Spleen (tissue), 13 donors: ENCODE measurements at places on chromosomes 1 and 21.
A peak's percentile ranks its signal among the peaks of the same experiment; 100 is the strongest.

- no peak for DNase-seq
- H3K4me1 ChIP-seq, result peaks cover 10% of the 10 kb centered on the region
- H3K27ac ChIP-seq, result no peak overlapping the region
- H3K36me3 ChIP-seq, result no peaks in the 10 kb centered on the region
Measured at GRCh38 chr1:2977886-2978611, 43.2 kb upstream of the ACTRT2 start.

DNA sequence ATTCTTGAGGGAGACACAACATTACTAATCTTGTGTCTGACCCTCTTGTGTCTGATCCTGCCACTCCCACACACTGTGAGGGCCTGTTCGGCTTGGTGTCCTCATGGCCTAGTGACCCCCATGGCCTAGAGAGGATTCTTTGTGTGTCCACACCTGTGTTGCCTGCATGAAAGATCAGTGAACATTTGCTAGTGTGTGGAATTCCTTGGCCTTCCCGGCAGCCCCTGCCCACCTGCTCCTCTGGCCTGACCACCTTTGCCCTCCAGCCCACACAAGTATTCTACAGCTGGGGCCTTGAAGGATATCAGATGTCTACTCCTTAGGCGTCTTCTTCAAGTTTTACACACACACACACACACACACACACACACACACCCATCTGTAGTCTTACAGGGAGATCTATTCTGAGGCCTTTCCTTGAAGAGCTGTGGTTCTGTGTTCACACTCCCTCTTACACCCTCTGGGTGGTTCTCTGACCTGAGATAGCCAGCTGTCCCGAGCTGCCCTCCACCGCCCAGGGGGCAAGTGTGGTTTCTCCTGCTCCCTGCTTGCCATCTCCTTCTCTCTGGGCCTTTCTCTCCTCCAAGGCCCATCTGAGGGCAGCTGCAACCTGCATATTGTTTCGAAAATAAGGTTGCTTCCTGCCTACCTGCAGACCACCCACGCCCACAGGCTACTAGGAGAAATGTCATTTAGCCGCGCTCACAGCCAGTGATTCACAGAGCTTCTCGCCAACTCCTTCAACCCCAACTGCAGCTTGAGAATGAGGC, 45.4 kb downstream of the CD247 start:
- H3K4me3 ChIP-seq, result no peak overlapping the region
- DNase-seq, result no peak
- H3K27me3 ChIP-seq, result no peaks in the 10 kb centered on the region
- H3K4me1 ChIP-seq, result no peaks in the 10 kb centered on the region

GRCh38 chr1:5874416-5875110, 117.7 kb downstream of the NPHP4 start:
- no peak overlapping the region for H3K4me3 ChIP-seq
- DNase-seq, result no peak
- H3K4me1 ChIP-seq, result no peaks in the 10 kb centered on the region
- no peaks in the 10 kb centered on the region for H3K36me3 ChIP-seq
- H3K27me3 ChIP-seq, result no peaks in the 10 kb centered on the region
- no peak overlapping the region for H3K27ac ChIP-seq

- no peaks in the 10 kb centered on the region for H3K36me3 ChIP-seq
- DNase-seq, result no peak
- H3K27ac ChIP-seq, result peak overlapping the region; percentile 89
- peak overlapping the region; percentile 97 for H3K4me3 ChIP-seq
- no peaks in the 10 kb centered on the region for H3K27me3 ChIP-seq
Measured at GRCh38 chr1:42335809-42336518, 929 bp upstream of the FOXJ3 start.

DNA sequence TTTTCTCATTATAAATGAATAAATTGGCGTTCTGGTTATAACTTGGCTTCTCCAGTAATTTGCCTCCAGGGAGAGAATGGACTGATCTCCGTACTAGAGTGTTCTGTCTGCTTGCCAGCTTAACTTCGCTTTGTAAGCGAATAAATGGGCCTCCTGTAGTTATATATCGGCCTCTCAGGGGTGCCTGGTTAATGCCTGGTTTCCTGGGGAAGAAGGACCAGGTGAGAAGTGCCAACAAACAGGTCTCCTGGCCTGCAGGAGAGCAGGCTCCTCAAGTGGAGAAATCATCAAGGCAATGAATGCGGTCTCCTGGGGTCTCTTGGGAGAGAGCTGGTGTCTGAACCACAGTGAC, 107.4 kb upstream of the SERBP1 start:
- H3K27ac ChIP-seq, result no peak overlapping the region
- H3K27me3 ChIP-seq, result no peaks in the 10 kb centered on the region
- H3K36me3 ChIP-seq, result no peaks in the 10 kb centered on the region
- no peak overlapping the region for H3K4me3 ChIP-seq
- DNase-seq, result no peak
- H3K4me1 ChIP-seq, result peaks cover 10% of the 10 kb centered on the region

- H3K4me3 ChIP-seq, result no peak overlapping the region
- H3K27ac ChIP-seq, result no peak overlapping the region
- no peaks in the 10 kb centered on the region for H3K4me1 ChIP-seq
- H3K36me3 ChIP-seq, result no peaks in the 10 kb centered on the region
Measured at GRCh38 chr1:95197616-95198252, 36.3 kb upstream of the RWDD3 start.

GRCh38 chr1:212667223-212668139, 32.2 kb downstream of the BATF3 start:
- no peaks in the 10 kb centered on the region for H3K36me3 ChIP-seq
- no peaks in the 10 kb centered on the region for H3K27me3 ChIP-seq
- DNase-seq, result no peak
- H3K4me1 ChIP-seq, result peaks cover 70% of the 10 kb centered on the region

- peaks cover 29% of the 10 kb centered on the region for H3K27me3 ChIP-seq
- DNase-seq, result no peak
- H3K4me1 ChIP-seq, result peaks cover 19% of the 10 kb centered on the region
Measured at GRCh38 chr1:114149211-114149610, 4.5 kb downstream of the SYT6 start.

DNA sequence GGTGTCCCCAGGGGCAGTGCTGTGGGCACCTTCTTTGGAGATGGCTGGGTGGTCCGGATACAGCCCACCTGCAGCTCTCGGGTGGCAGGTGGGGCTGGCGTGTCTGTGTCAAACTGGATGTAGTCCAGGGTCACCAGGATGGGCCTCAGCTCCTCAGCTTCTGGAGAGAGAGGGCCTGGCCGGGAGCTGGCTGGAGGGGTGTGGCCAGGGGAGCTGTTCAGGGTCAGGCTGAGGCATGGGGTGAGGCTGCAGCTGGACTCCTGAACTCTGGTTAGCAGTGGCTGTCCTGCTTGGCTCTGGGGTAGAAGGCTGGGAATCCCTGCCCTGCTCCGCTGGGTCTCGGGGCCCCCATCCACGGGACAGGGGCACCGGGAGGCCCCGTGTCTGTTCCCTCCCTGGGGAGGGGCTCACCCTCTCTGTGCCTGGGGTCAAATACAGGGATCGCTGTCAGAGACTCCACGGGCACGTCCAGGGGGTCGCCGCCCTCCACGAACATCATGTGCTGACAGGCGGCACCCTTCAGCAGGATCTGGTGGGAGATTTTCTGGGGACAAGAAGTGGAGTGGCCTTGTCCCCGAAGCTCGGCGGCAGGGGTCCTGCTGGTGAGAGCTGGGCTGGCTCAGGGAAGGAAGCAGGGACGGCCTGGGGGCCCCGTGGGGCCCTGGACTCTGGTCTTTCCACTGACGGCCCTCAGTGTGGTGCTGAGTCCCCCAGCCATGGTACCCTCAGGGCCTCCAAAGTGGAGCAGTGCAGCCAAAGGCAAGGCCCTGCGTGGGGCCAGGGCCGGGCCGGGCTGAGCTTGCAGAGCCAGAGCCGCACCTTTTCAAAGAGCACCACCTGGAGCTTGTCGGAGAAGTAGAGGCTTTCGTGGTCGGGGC, 4.1 kb upstream of the TMEM52 start:
- no peaks in the 10 kb centered on the region for H3K36me3 ChIP-seq
- no peaks in the 10 kb centered on the region for H3K27me3 ChIP-seq
- no peak overlapping the region for H3K27ac ChIP-seq
- H3K4me3 ChIP-seq, result no peak overlapping the region
- peak; percentile 78 for DNase-seq
- peaks cover 21% of the 10 kb centered on the region for H3K4me1 ChIP-seq

DNA sequence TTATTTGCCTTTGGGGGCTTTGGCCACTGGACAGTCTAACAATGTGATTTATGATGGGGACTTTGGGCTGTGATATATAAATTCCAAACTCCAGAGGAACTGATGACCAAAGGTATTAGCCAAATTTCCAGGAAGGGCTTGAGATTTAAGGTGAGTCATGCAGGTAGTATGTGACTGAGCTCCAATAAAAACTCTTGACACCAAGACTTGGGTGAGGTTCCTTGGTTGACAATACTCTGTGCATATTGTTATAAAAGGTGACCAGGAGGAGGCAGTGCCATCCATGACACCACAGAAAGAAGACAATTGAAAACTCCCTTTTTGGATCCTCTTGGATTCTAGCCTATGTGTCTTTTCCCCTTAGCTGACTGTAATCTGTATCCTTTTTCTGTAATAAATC, 392.7 kb upstream of the LRRC7 start:
- H3K4me3 ChIP-seq, result no peak overlapping the region
- H3K27me3 ChIP-seq, result no peaks in the 10 kb centered on the region
- H3K4me1 ChIP-seq, result no peaks in the 10 kb centered on the region
- no peak for DNase-seq

- H3K4me1 ChIP-seq, result no peaks in the 10 kb centered on the region
- H3K27me3 ChIP-seq, result peaks cover 37% of the 10 kb centered on the region
- DNase-seq, result no peak
- H3K4me3 ChIP-seq, result no peak overlapping the region
- no peaks in the 10 kb centered on the region for H3K36me3 ChIP-seq
- H3K27ac ChIP-seq, result no peak overlapping the region
Measured at GRCh38 chr1:112737573-112737972, 22.4 kb upstream of the PPM1J start.

DNA sequence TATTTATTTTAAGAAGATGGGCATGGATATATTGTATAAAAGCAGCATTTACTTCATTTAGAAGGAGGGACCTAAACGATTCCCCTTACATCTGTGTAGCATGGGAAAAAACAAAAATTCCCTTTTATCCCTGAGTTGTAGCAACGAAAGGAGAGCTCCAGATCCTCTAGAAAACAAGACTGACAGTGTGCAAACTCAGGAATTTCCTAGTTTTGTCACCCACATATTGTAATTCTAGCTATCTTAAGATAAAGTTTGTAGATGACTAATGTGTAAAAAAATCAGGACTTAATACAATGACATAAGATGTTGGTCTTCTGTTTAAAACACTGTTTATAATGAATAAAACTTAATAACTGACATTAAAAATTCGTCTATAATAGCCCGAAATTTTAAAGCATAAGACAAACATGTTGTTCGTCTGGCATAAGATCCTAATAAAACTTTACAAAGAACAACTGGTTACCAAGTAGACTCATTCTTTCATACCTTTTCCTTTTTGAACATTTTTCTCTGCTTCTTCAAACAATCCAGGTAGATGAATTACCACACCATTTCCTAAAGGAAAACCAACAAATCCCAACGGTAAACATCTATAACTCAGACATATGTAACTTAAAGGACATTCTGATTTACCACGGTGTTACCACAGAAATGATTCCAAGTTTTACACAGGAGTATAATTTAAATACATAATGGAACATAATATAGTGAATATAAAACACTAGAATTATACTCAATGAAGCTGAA, 15.2 kb downstream of the ADSS2 start:
- no peaks in the 10 kb centered on the region for H3K4me1 ChIP-seq
- peaks cover 41% of the 10 kb centered on the region for H3K36me3 ChIP-seq
- no peaks in the 10 kb centered on the region for H3K27me3 ChIP-seq
- no peak overlapping the region for H3K4me3 ChIP-seq
- DNase-seq, result no peak
- no peak overlapping the region for H3K27ac ChIP-seq

GRCh38 chr1:8202182-8202905, 115.6 kb upstream of the SLC45A1 start:
- DNase-seq, result peak; percentile 41
- no peak overlapping the region for H3K4me3 ChIP-seq
- H3K27ac ChIP-seq, result peak overlapping the region; percentile 69
- H3K36me3 ChIP-seq, result no peaks in the 10 kb centered on the region

DNA sequence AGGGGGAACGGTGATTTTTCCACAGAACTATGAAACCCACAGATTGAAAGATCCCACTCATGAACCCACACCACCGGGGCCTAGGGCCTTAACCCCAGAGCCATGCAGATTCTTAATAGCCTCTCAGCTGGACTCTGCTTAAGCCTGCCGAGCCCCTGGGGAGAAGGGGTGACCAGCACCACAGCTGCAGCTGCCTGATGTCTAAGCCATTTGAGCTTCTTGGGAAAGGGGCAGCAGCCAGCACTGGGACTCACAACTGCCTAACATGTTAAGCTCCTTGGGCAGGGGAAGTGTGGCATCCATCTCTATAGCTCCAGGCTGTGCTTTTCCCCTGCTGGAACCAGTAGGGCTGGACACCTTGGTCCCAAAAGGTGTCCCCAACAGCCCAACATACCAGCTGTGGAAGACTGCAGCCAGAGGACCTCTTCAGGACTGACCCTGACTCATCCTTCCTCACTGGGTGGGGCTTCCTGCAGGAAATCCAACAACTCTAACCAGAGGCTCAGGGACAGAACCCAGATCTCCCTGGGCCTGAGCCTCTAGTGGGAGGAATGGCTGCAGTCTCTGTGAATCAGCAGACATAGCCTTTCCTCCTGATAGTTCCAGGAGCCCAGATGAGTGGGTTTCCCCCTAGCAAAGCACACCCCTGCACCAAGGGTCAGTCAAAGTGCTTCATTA, 34.6 kb upstream of the FMO3 start:
- no peaks in the 10 kb centered on the region for H3K4me1 ChIP-seq
- H3K36me3 ChIP-seq, result no peaks in the 10 kb centered on the region
- no peak overlapping the region for H3K4me3 ChIP-seq
- no peak for DNase-seq
- H3K27me3 ChIP-seq, result no peaks in the 10 kb centered on the region

GRCh38 chr1:62693123-62693522, 4.9 kb upstream of the DOCK7 start:
- H3K36me3 ChIP-seq, result no peaks in the 10 kb centered on the region
- H3K27me3 ChIP-seq, result no peaks in the 10 kb centered on the region
- no peak for DNase-seq
- no peak overlapping the region for H3K4me3 ChIP-seq

GRCh38 chr1:192914696-192915095, 105.9 kb downstream of the RGS2 start:
- no peaks in the 10 kb centered on the region for H3K27me3 ChIP-seq
- H3K27ac ChIP-seq, result no peak overlapping the region

DNA sequence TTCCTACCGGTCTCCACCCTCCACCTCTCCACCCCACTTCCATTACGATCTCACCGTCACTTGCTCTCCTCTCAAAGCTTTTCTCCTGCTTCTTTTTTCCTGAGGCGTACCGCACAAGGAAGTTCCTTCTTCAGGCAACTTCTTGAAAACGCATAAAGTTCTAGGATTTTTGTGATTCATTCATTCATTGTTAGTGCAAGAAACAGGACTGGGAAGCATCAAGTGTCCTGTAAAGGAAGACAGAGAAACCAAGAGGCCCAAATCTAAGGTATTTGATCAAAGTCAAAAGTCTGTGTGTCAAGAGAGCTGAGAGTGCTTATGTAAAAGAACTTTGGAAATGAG, 1.3 kb upstream of the RCC2 start:
- H3K4me3 ChIP-seq, result no peak overlapping the region
- H3K27ac ChIP-seq, result no peak overlapping the region
- peaks cover 43% of the 10 kb centered on the region for H3K4me1 ChIP-seq
- no peak for DNase-seq

GRCh38 chr1:6509919-6510291, 18.4 kb upstream of the PLEKHG5 start:
- H3K4me1 ChIP-seq, result peaks cover 13% of the 10 kb centered on the region
- H3K4me3 ChIP-seq, result no peak overlapping the region
- H3K27me3 ChIP-seq, result no peaks in the 10 kb centered on the region
- DNase-seq, result no peak

- H3K4me1 ChIP-seq, result peaks cover 5% of the 10 kb centered on the region
- H3K27me3 ChIP-seq, result no peaks in the 10 kb centered on the region
- H3K36me3 ChIP-seq, result no peaks in the 10 kb centered on the region
- no peak overlapping the region for H3K4me3 ChIP-seq
- H3K27ac ChIP-seq, result peak overlapping the region; percentile 2
- peak; percentile 76 for DNase-seq
Measured at GRCh38 chr1:15370781-15371520, 38.7 kb upstream of the EFHD2 start.
